Caco-2 (cell line): ENCODE measurements at places on chromosomes 16 and 17. TPM values are rescaled to one million over a fixed set of nuclear protein-coding genes. Genes with fewer than 3 reads are reported as not detected.

C17orf78 gene
- total RNA-seq: not detected in 2 replicates

- H3K4me3 ChIP-seq: no peak overlapping the region
- H3K4me1 ChIP-seq: peaks cover 18% of the 10 kb centered on the region
- peak; percentile 74 for DNase-seq
- no peak overlapping the region for H3K27ac ChIP-seq
Observed at GRCh38 chr17:73956595-73957465, 246.6 kb upstream of the RPL38 start.

GUCY2D gene
- total RNA-seq: 0.74 and 1.7 TPM in 2 replicates

GRCh38 chr17:992933-993332 is 4.0 kb upstream of the TIMM22 start:
- no peak for DNase-seq
- H3K4me1 ChIP-seq: peaks cover 3% of the 10 kb centered on the region
- H3K36me3 ChIP-seq: no peaks in the 10 kb centered on the region
- no peaks in the 10 kb centered on the region for H3K27me3 ChIP-seq
- H3K4me3 ChIP-seq: no peak overlapping the region

- no peak overlapping the region for H3K4me3 ChIP-seq
- H3K4me1 ChIP-seq: no peaks in the 10 kb centered on the region
- no peaks in the 10 kb centered on the region for H3K27me3 ChIP-seq
- no peak overlapping the region for H3K27ac ChIP-seq
- H3K36me3 ChIP-seq: no peaks in the 10 kb centered on the region
Observed at GRCh38 chr16:49183911-49184310, 97.7 kb downstream of the CBLN1 start.

DNA sequence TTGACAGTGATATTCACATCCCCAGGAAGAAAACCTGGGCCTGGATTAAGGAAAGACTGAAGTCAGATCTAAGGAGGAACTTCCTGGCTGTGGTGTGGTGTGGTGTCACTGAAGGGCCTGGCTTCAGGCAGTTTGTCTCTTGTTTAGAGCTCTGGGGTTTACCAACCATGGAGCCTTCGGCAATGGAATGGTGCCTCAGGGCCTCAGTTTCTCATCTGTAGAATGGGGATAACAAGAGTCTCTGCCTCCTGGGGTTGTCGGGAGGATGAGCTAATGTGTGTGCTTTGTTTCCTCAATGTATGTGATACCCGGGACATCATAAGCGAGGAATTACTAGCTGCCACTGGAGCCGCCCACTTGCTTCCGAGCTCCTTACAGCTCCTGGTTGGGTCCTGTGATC is 12.7 kb downstream of the WNT3 start:
- no peaks in the 10 kb centered on the region for H3K36me3 ChIP-seq
- no peak for DNase-seq
- peaks cover 8% of the 10 kb centered on the region; the same call in 1 of the 2 replicates for H3K4me1 ChIP-seq
- no peak overlapping the region for H3K4me3 ChIP-seq

- peak; percentile 90 for DNase-seq
- no peaks in the 10 kb centered on the region for H3K27me3 ChIP-seq
- H3K27ac ChIP-seq: peak overlapping the region; percentile 11
- no peaks in the 10 kb centered on the region for H3K4me1 ChIP-seq
- peaks cover 9% of the 10 kb centered on the region for H3K36me3 ChIP-seq
- H3K4me3 ChIP-seq: no peak overlapping the region
Observed at GRCh38 chr17:27601069-27601974, 29.7 kb upstream of the LGALS9 start.

KRT14 gene
- total RNA-seq: not detected in 2 replicates
